ENCODE measurements at places on chromosomes 1 and 21. TPM values are rescaled to one million over a fixed set of nuclear protein-coding genes. Genes with fewer than 3 reads are reported as not detected.

The SCCPDH gene
- 17.9 TPM for total RNA-seq

GRCh38 chr1:150225546-150225945 lies 10.4 kb downstream of the ANP32E start:
- DNase-seq, result no peak
- H3K36me3 ChIP-seq, result no peaks in the 10 kb centered on the region
- H3K27me3 ChIP-seq, result no peaks in the 10 kb centered on the region
- no peaks in the 10 kb centered on the region for H3K4me1 ChIP-seq
- H3K27ac ChIP-seq, result no peak overlapping the region
- H3K4me3 ChIP-seq, result no peak overlapping the region

DNA sequence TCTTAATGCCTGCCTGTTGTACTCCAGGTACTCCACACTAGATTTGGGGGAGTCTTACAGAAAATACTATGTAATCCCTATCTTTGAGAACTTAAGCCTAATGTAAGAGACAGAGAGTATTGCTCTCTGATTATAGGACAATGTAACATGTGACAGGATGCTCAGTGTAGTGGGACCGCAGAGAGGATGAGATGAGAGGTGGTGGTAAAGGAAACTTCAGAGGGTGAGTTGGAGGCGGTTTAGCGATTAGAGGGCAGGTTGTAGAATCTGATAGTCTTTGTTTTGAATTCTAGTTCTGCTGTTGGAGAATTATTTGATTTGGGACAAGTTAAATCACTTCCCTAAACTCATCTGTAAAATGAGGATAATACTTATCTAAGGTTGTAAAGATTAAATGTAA lies 5.4 kb downstream of the SOAT1 start:
- H3K27me3 ChIP-seq, result no peaks in the 10 kb centered on the region
- no peaks in the 10 kb centered on the region for H3K36me3 ChIP-seq
- no peak for DNase-seq
- H3K27ac ChIP-seq, result no peak overlapping the region

GRCh38 chr1:6088956-6089355 lies 43.3 kb downstream of the KCNAB2 start:
- DNase-seq, result no peak
- H3K27ac ChIP-seq, result no peak overlapping the region
- H3K4me1 ChIP-seq, result no peaks in the 10 kb centered on the region
- H3K4me3 ChIP-seq, result no peak overlapping the region
- no peaks in the 10 kb centered on the region for H3K36me3 ChIP-seq

- no peak overlapping the region for H3K4me3 ChIP-seq
- no peaks in the 10 kb centered on the region for H3K36me3 ChIP-seq
- DNase-seq, result no peak
- H3K4me1 ChIP-seq, result no peaks in the 10 kb centered on the region
- no peak overlapping the region for H3K27ac ChIP-seq
Measured at GRCh38 chr1:25973610-25974321, 24.1 kb downstream of the PAFAH2 start.

DNA sequence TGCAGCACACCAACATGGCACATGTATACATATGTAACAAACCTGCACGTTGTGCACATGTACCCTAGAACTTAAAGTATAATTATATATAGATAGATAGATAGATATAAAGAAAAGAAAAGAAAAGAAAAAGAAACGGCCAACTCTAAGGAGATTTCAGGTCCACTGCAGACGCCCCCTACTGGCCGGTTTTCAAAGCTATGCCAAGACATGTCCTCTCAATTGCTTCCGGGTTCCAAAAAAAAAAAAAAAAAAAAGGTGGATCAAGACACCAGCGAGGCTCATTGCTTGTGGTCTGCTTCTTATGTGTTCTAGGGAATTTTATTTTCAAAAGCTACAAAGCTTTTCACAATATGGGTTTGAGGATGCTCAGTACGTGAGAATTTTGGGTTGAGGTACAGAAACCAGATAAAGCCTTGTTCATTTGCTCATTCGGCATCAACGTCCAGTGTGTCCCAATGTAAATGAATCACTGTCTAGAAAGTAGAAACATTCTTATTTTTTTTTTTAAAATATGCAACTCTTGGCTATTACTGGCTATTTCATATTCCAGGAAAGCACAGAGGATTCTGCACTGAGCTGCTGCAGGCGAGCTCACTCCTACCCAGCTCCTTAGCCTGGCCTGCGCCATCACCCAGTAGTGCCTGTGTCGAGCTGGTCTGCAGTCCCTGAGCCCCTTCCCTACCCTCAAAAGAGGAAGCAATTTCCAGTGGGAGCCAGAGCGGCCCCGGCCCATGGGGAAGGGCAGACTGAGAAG lies 643.0 kb downstream of the KIF26B start:
- H3K27ac ChIP-seq, result no peak overlapping the region
- H3K4me1 ChIP-seq, result no peaks in the 10 kb centered on the region
- no peaks in the 10 kb centered on the region for H3K27me3 ChIP-seq
- H3K4me3 ChIP-seq, result no peak overlapping the region
- DNase-seq, result no peak

GRCh38 chr1:167135281-167135840 lies 41.5 kb downstream of the STYXL2 start:
- H3K36me3 ChIP-seq, result no peaks in the 10 kb centered on the region
- H3K4me3 ChIP-seq, result no peak overlapping the region
- no peak overlapping the region for H3K27ac ChIP-seq
- DNase-seq, result no peak
- no peaks in the 10 kb centered on the region for H3K4me1 ChIP-seq

Measured in pancreas (tissue), 10 donors.